NCI-H446 (cell line): ENCODE measurements at places on chromosomes 3 and 15.

DNA sequence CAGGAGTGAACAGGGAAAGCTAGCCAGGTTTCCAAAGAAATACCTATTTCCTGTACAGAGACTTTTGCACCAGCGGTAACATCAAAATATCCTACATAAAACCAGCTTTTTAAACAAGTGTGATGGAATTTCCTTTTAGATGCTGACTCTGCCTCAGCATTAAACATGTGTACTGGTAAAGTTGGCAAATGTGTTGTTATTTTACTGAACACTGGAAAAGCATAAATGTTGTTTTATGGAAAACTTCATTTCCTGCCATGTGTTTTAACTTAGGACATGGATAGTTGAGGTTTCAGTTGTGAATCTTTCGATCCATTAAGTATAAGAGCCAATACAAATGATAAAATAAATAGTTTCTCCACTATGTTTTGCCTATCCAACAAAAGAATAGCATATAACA is 15.7 kb downstream of the OXNAD1 start:
- no peak for DNase-seq

GRCh38 chr3:297585-297984 is 101.0 kb downstream of the CHL1 start:
- no peak for DNase-seq

DNA sequence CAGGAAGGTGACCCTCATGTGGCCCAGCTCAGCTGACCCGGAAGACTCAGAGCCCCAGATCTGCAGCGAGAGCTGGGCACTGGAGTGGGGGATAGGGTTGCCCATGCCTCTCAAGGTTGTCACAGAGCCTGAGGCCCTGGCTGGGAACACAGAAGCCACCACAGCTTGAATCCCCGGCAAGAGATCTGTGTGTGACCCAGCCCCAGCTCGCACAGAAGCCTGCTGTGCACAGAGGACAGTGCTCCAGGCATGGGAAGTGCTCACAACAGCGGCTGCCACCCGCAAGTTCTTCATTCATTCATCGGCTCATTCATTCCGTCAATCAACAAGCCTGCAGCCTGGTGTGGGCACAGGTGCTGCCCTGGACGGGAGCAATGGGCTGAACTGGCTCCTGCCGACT is 36.4 kb downstream of the DNAJB8 start:
- DNase-seq = no peak

GRCh38 chr15:37100109-37100965 is at the start of gene MEIS2:
MEIS2 (minus strand) TSS chr15:37100549; CDS start chr15:37099466, 1,083 bp downstream.
- peak; percentile 87 for DNase-seq

- no peak for DNase-seq
Observed at GRCh38 chr3:157081626-157082210, 78.2 kb downstream of the CCNL1 start.

- DNase-seq = no peak
Observed at GRCh38 chr3:34070831-34071585, 272.6 kb downstream of the PDCD6IP start.

- DNase-seq = no peak
Observed at GRCh38 chr3:152969557-152970300, 134.8 kb downstream of the P2RY1 start.

GRCh38 chr3:63279005-63279841 is 1.1 kb downstream of the SYNPR start:
- no peak for DNase-seq

DNA sequence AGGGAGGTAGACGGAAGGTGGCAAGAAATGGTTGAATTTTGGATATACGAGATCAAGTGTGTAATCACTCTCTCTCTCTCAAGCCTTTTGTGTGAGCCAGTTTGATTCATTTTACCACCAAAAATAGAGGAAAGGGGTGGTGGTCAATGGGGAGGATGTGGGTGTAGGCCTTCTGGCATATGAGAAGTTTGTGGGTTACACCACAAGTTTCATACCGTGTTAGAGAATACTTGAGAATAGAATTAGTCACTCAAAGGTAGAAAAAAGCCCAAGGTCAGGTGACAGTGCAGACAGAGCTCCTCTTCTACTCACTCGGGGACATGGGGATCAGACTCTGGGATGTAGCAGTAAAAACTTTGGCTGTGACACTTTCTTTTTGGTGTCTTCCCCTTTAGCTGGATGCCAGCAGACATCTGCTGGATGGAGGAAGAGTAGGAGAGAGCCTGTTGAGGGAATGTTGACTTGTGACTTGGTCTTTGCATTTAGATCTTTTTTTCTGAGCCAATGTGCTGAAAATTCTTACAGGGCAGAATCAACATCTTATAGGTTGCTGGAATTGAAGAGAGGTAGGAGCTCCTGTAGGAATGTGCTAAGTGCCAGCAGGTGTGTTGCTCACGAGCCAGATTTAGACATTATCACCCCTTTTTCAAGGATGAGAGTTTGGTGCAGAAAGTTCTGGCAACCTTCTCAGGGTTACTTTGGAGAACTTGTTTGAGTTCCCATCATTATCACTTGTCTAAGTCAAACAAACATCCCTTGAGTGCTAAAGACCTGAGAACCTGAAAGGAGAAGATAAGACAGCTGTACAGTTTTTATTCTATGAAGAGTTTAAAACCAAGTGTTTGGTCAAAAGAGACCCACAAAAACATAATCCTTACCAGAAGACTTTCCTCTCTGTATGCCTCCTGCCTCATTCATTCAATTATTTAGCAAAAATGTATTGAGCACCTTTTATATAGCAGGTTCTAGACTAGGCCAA is 43.9 kb upstream of the RYK start:
- DNase-seq = no peak

GRCh38 chr15:31478702-31479221 is 152.1 kb downstream of the KLF13 start:
- DNase-seq = no peak

GRCh38 chr3:15804553-15805095 is 6.8 kb upstream of the ANKRD28 start:
- DNase-seq = no peak

- DNase-seq = no peak
Observed at GRCh38 chr15:29437888-29438702, 168.5 kb upstream of the NSMCE3 start.

GRCh38 chr3:124691599-124691998 is 38.7 kb upstream of the UMPS start:
- DNase-seq = no peak

- DNase-seq = no peak
Observed at GRCh38 chr3:15858547-15859506, 61.0 kb upstream of the ANKRD28 start.

- DNase-seq = no peak
Observed at GRCh38 chr3:155131104-155131503, 51.0 kb downstream of the MME start.

DNA sequence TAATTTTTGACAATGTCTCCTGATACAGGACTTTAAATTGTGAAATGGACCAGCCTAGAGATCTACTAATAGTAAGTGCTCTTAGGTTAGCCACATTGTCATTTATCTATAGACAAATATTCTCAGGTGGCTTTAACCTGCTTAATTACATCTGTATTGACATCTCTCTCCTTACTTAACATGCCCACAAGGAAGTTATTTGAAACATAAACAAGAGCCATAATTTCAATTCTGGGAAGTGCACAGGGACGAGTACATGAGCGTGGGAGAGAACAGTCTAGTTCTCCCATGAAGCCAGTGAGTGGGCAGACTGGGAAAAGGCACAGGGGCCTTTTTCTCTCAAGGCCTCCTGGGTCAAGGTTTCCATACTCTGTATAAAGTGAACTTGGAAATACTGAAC is 54.2 kb downstream of the NEK10 start:
- no peak for DNase-seq

DNA sequence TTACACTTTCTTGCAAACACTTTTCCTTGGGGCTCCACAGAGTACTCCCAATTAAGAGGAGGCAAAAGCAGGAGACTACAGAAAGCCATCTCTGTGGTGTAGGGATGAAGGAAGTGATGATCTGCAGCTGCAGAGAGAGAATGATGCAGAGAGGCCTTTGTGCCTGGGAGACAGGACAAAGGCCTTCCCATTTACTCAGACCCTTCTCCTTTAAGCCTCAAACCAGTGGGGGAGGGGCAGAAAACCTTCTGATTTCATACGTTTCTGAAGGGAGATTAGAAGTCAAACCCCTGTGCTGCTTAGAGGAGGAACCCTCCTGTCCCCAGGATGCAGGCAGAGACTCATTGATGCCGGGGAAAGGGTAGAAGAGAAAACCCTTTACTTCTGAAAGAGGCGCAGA is 130.8 kb downstream of the NEO1 start:
- no peak for DNase-seq

DNA sequence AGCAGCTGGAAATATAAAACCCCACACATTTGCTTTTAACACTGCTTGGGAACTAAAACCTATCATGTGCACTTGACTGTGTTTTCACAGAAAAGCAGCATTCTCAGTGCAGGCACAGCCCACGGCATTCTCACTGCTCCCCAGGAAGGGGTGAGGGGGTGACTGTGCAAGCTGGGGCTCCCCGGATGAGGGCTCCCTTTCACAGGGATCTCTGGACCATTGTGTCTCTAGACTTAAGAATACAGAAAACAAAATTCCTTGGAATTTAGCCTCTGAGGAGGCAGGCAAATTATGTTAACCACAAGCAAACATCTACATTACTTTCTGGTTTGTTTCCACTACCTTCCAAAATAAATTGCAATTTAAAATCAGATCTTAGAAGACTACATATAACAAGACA is 100.3 kb downstream of the FSIP1 start:
- DNase-seq = no peak

- DNase-seq = no peak
Observed at GRCh38 chr15:71109905-71110304, 5.4 kb upstream of the THSD4 start.

- no peak for DNase-seq
Observed at GRCh38 chr15:81495780-81496467, 121.9 kb upstream of the TMC3 start.

DNA sequence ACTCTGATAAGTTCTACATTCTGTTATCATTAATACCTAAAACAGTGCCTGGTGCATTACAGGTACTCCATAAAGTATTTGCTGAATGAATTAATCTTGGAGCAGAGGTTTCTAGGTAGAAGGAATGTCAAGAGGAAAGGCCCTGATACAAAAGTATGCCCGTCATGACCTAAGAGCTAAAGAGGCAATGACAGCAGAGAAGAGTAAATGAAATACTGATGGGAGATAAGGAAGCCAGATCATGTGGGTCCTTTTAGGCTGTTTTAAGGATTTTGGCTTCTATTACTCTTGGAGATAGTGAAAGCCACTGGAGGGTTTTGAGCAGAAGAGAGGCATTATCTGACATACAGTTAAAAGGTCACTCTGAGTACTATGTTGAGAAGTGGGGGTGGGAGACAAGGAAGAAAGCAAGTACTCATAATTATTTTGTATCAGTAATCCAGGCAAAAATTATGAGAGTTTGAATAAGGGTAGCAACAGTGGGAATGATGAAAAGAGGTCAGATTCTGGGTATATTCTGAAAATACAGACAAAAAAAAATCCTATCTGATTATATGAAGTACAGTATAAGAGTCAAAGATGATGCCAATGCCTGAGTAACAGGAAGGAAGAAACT is 48.3 kb downstream of the DENND4A start:
- no peak for DNase-seq

DNA sequence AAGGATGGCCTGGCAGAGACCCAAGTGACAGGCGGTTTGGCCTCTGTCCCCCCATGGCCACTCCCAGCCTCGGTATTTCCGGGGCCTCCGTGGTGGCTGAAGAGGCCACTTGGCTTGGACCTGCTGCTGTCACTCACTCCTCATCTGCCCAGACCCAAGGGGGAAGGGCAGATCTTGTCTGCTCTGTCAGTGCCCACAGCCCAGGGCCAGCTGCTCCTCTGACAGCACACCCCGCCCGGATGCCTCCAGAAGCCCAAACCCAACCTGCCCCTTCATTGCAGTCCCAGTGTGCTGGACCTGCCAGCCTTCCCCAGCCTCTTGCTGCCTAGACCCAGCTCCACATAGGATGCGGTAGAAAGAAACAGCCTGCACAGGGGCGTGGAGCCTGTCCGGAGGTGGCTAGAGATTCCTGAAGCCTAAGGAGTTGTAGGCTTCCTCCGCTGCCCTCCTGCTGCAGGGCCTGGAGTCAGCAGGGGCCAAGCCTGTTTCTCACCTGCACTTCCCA is 52.0 kb downstream of the MAGEF1 start:
- no peak for DNase-seq

GRCh38 chr15:44536302-44536961 is 515 bp upstream of the EIF3J start:
- DNase-seq = no peak

DNA sequence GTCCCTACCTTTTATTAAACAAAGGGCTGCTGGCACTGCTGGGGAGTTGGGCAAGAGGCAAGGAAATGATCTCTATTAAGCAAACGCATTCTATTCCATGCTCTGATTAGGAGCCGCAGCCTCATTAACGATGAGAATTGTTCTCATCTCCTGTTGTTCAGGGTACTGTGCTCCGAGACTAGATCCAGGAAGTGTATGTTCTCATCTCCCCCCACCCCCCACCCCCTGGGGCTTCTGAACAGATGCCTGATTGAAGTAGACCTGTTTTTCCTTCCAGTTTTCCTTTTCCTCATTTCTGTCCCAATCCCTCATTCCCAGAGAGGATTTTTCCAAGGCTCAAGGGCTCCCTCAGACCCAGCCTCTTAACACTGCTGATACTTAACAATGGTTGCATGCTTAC is 81.6 kb upstream of the FEZF2 start:
- no peak for DNase-seq

DNA sequence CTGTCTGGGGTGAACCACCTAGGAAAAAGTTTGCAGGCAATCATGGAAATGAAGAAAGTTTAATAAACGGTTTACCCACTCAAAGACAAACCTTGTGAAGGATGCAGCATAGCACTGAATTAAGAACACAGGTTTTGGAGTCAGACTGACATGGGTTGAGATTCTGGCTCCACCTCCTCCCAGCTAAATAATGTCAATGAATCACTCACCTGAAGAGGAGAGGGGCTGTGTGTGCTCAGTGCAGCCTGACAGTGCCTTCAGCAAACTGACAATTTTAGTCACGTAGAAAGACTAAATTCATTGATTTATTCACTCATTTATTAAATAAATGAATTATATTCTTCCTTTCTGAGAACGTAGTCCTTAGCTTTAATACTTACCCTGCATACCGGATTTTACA is 18.9 kb downstream of the NR1I2 start:
- no peak for DNase-seq

GRCh38 chr3:111336511-111336910 is 205.5 kb upstream of the CD96 start:
- no peak for DNase-seq

GRCh38 chr3:156300371-156300770 is 180.0 kb downstream of the KCNAB1 start:
- DNase-seq = no peak

DNA sequence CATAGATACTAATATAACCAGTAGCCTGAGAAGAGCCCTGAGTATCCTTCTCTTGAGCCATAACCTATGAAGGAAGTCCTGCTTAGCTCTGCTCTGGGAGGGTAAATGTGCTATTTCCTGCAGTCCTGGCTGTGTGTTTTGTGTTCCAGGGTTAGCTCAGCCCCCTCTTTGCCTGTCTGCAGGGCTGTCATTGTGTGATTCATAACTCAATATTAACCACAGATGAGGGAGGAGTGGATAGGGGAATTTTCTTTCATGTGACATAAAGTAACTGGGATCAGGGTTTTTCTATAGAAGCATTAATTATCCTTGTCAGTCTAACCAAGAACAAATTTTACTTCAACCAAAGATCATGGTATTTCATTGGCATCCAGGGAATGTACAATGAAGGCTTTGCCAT is 183.3 kb upstream of the ZBTB20 start:
- DNase-seq = no peak
